ENCODE measurements at places on chromosomes 2 and 18. TPM values are rescaled to one million over a fixed set of nuclear protein-coding genes. Genes with fewer than 3 reads are reported as not detected.

DNA sequence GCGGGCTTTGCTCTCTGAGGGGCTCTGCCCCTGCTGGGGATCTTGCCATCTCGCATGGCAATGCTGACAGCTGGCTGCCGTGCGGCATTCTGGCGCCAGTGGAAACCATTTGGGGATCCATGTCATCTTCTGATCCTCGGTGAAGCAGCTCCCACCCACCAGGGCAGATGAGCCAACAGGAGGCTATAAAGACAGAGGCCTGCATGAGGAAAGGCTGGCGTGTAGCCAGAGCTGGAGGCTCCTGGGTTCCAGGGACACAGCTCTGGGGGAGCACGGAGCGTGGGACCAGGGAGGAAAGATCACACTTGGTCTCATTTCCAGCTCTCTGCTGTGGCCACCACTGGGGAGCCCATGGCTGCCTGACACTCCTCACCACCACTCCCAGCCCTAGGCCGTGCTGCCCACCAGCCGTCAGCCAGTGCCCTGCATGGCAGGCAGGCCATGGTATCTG, 145.8 kb downstream of the ZFP36L2 start:
- no peak for DNase-seq

GRCh38 chr2:234852941-234853340, 98.9 kb upstream of the SH3BP4 start:
- no peak for DNase-seq

The C2orf72 gene
- 42.6 TPM for total RNA-seq

DNA sequence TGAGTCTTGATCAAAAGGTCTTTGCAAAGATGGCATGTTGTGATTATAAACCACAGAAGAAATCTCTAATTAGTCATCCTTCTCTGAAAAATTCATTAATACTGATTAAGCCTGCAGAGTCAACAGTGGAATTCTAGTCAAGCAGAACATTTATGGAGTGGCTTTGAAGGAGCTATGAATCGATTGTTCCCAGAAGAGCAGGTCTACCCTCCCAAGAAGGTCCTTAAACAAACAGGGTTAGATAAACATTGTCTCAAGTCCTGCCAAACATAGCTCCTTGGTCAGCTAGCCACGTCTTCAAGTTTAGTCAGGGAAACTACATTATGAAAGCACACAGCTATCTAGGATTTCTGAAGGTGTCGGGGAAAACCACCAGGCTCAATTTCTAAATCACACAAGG, 88.9 kb downstream of the ITGA4 start:
- no peak for DNase-seq

- no peak for DNase-seq
Observed at GRCh38 chr2:101873543-101873942, 118.2 kb upstream of the IL1R2 start.

DNA sequence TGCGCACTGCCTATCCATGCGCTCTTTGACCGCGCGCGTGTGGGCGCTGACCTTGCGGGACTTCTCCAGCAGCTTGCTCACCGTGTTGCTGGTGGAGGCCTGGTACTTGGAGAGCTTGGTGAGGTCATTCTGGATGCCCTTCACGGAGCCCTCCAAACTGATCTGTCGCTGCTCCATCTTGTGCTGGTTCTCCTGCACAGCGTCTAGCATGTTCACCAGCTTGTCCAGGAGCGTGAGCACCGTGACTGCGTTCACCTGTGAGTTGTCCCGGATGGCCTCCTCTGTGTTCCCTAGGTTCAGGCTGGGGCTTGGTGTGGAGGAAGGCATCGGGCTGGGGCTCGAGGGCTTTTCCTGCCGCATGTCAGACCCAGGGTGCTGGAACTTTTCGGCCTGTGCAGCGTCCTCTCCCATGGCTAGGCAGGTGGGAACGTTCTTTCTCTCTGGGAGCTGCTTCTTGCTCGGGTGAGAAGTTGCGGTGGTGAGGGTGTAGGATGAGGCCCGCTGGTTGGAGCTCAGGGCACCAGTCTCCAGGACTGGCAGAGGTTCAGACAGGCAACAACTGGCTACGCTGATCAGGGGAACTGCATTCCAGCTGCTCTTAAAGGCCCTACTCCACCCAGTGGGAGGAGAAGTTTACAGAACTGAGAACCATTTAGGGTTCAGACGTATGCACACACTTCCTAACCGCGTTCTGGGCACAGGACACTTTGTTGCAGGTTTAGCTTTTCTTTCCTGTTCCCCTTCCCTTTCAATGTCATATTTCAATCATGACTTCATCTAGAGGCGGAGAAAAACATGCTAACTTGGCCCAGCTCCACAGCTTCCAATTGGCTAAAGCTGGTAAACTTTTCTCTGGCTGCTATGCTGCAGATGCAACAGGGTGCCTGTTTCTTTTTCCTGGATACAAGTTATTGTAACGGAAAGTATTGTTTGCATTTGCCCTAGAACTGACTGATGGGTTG, at the start of gene CAVIN2:
Gene CAVIN2, minus strand, starts transcription at position 574 of the 962 bp plus-strand sequence. Its CDS starts 163 bp downstream, at position 411.
- peak; percentile 63 for DNase-seq

DNA sequence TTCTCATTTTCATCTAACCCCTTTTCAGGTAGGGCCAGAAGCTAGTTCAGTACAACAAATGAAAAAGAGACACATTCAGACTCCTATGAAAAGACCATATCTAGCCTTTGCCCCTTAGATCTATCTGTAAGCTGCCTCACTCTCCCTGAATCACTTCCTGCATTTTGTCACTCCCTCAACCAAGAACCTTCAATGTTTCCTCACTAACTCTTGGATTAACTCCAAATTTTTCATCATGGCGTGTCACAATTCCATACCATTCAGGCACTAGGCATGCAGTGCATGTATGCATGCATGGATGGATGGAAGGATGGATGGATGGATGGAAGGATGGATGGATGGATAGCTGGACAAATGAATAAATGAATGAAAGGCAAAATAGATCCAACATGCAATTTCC, 356.9 kb downstream of the TNS1 start:
- no peak for DNase-seq

DNA sequence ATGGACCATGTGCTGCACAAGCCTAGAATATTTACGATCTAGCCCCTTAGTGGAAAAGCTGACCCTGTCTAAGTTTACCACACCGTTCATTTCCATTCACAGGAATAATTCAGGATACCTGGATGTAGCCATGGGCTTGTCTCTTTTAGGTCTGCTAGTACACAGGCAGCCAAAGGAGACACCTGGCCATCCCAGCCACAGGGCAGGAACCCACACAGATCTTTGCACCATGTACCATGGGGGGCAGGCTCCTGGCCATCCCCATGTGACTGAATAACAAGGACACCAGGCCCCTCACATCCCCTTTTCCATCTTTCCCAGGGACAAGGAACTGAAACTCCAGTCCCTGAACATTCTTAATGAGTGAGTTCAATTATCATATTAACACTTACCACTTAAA, 467.3 kb upstream of the MYT1L start:
- DNase-seq, result no peak
